Right renal cortex interstitium (tissue), 3 donors: ENCODE measurements at places on chromosomes 7 and 10.

- no peak for DNase-seq
These were observed 160.3 kb downstream of the SNX10 start for GRCh38 chr7:26451997-26452396.

- DNase-seq, result no peak
These were observed 442 bp downstream of the STYXL1 start for GRCh38 chr7:76047305-76047810.

DNA sequence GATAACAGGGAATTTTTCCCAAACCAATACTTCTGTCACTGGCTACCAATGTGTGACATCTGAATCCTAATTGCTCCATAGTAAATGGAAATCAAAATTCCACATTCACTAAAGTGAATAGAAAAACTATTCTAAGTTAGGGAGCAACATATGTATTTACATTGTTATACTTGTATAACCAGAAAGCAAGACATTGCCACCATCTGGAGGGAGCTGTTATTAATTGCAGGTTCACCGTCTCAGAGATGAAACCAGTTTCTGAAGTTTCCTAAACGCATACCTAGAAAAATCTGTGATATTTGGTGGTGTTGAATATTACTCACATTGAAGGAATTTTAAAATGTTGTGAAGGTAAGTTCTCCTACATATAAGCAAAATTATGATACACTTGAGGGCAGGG, 390.1 kb downstream of the NXPH1 start:
- DNase-seq, result no peak

DNA sequence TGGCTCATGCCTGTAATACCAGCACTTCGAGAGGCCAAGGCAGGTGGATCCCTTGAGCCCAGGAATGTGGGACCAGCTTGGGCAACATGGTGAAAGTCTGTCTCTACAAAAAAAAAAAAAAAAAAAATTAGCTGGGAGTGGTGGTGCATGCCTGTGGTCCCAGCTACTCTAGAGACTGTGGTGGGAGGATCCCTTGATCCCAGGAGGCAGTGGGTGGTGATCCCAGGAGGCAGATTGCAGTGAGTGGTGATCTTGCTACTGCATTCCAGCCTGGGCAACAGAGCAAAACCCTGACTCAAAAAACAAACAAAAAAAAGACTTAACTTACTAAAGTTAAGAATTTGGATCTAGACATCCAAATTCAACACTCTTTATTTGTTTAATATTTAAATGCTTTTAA, 10.2 kb upstream of the ADO start:
- DNase-seq, result no peak

DNA sequence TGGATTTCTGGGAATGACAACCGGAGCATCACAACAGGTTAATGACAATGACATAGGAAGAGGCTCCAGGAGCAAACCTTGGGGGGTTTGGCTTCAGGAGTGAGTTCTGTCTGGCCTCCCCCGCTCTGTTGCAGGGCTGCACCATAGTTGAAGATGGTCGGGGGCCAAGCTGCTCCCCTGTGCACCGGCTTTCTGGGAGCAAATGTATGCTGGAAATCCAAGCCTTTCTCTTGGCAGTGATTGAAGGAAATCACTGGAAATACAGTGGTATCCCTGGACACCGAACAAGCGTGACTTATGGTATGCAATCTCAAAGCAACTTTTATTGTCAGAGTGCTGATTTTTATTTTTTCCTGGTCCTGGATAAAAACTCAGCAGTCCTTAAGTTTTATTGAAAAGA, 251.9 kb upstream of the ZNF32 start:
- DNase-seq, result no peak

DNA sequence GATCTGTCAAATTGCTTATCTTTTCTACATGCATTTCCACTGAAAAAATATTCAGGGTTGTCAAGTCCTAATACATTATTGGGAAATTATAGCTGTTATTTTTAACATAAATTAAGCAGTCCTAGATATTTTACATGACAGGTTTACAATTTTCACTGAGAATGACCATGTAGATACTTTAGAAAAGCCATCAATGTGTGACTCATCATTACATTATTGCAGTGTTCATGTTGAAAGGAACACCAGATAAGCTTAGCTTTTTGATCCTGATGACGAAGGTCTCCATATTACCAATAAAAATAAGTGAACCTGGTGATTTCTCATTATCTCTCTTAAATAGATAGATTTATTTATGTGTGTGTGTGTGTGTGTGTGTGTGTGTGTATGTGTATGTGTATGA, 529.5 kb upstream of the PCDH15 start:
- no peak for DNase-seq

DNA sequence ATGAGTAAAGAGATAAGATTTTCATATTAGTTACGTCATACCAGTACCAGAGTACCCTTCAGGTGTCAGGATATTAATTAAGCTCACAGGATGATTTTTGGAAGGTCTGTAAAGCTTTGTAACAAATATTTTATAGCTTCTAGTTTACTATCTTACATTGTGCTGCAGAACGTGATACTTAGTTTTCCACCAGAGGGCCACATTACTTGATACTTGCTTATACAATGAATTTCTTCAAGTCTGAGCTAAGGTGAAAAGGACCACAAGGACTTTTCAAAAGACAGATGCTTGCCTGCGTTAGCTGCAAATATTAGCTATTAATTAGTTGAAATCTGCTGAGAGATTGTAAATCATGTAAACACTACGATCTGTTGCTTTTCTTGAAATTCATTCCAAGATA, 12.2 kb downstream of the FOXP2 start:
- no peak for DNase-seq

DNA sequence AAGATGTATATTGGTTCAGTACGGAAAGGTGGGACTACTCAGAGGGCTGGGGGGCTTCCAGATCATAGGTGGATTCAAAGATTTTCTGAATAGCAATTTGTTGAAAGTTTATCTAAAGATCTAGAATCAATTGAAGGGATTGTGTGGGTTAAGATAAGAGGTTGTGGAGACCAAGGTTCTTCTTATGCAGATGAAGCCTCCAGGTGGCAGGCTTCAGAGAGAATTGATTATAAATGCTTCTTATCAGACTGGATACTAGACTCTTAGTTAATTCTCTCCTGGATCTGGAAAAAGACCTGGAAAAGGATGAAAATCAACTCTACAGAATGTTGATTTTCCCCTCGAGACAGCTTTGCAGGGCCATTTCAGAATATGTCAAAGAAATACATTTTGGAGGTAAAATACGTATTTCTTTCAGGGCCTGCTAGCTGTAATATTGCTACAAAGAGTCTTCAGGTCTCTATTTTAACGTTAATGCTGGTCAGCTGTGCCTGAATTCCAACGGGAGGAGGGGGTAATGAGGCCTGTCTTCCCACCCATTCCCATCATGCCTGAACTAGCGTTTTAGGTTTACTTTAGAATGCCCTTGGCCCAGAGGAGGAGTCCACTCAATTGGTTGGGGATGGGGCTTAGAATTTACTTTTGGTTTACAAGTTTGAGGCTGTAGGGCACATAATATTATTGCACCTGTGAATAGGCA, 12.8 kb upstream of the GPR15LG start:
- no peak for DNase-seq

GRCh38 chr7:158811894-158812293, 17.4 kb downstream of the ESYT2 start:
- no peak for DNase-seq

- no peak for DNase-seq
These were observed 9.0 kb downstream of the FAS start for GRCh38 chr10:88999625-89000024.

- DNase-seq, result no peak
These were observed 128.8 kb downstream of the PTPRN2 start for GRCh38 chr7:158458716-158459282.

GRCh38 chr10:44397476-44398225, 12.8 kb upstream of the CXCL12 start:
- DNase-seq, result no peak

- DNase-seq, result no peak
These were observed 997.3 kb downstream of the LRMDA start for GRCh38 chr10:76428551-76429367.

GRCh38 chr10:62915158-62915557, 99.0 kb upstream of the EGR2 start:
- no peak for DNase-seq

GRCh38 chr7:25725451-25725850, 426.5 kb upstream of the NFE2L3 start:
- no peak for DNase-seq

GRCh38 chr10:110547139-110547761, 20.2 kb upstream of the SMC3 start:
- peak; percentile 12 for DNase-seq

GRCh38 chr10:127971963-127972615, 65.2 kb downstream of the PTPRE start:
- DNase-seq, result no peak

GRCh38 chr10:93797825-93798224, 40.1 kb downstream of the LGI1 start:
- DNase-seq, result no peak

GRCh38 chr7:100720279-100720670, at the start of gene EPO:
Gene EPO (plus strand): TSS chr7:100720468. CDS start chr7:100720981, 513 bp downstream.
- no peak for DNase-seq

DNA sequence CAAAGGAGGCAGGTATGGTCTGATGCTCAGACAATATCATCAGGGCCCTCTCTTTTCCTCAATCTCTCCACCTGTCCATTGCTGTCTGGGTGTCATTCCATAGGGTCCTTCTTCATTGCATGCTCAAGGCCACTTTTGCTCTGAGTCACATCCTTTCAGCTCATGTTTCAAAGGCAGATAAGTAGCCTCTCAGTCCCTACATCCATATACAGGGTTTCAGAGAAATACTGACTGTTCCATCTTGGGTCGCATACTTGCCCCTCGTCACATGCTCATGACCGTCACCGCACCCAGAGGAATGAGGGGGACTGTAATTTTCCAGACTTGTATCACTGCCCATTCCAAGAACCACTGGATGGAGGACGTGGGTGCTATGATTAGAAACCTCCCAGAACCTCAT, 93.4 kb downstream of the FAM107B start:
- no peak for DNase-seq

DNA sequence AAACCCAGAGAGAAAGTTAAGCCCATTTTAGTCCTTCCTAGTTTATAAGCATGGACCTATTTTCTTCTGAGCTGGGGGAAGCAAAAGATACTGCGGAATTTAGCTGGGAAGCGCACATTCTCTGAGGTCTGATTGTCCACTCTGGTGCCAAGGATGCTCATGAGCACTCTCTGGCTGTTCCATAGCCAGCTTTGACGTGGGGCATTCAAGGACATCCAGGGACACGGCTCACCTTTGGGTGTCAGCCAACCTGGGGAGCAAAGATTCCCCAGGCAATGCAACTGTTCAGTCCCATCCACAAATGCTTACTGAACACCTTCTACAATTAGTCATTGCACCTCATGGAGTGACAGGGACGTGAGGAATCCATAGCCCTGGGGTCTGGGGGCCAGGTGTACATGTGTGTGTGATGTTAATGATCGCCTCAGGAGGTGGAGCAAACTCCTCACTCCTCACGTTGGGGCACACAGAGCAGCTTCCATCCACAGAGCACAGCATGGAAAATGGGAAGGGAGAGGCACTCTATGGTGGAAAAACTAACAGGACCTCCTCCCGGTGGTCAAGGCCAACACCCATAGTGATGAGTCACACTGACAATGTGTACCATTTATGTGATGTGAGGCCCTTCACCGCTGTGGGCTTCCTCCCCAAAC, 67.5 kb upstream of the IGFBP3 start:
- DNase-seq, result no peak

GRCh38 chr7:30145426-30145970, 10.7 kb downstream of the MTURN start:
- no peak for DNase-seq

- no peak for DNase-seq
These were observed 488 bp downstream of the MTERF1 start for GRCh38 chr7:91880016-91880412.

- DNase-seq, result no peak
These were observed 10.4 kb upstream of the ELFN1 start for GRCh38 chr7:1659696-1660095.

GRCh38 chr7:131466735-131467365, 89.6 kb downstream of the PODXL start:
- no peak for DNase-seq

DNA sequence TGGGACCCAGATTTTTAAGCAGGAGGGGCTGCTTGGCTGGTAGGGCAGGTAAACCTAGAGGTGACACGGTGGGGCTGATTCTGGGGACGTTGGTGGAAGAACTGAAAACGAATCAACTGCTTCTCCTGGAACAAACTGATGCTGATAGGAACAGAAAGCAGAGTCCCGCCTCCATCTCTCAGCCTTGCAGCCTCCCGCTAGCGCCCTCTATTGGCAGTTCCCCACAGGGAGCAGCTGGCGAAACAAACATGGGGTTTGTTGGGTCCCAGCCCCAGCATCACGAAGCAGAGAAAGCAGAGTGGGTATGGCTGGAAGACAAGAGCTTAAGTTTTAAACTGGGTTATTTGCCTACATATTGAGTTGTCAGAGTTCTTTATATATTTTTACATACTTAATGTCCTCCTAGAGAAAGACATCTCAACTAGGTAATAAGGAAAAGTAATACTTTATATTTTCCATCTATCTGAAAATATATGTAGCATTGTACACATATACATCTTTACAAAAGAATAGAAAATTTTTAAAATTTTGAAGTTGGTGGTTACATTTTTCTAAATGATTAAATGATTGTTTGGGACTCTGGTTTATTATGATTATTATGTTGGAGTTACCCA, 42.3 kb upstream of the FOXI2 start:
- DNase-seq, result no peak

GRCh38 chr7:12161146-12161545, 49.9 kb upstream of the TMEM106B start:
- no peak for DNase-seq

DNA sequence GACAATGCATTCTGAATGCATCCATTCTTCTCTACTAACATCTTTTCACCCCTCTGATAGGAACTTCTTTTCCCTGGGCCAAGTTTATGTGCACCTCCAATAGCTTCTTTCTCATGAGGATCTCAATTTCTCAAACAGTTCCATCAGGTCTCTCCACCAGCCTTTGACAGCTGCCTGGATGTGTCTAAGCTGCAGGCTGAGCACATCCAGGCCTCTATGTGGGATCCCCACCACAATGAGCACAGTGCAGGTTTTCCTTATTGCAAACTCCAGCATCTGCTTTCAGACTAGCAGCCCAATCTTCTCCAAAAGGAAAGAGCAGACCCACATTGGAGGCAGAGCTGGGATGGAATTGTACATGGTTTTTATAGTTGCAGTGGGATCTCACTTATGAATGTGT, 145.3 kb upstream of the TBX20 start:
- no peak for DNase-seq

DNA sequence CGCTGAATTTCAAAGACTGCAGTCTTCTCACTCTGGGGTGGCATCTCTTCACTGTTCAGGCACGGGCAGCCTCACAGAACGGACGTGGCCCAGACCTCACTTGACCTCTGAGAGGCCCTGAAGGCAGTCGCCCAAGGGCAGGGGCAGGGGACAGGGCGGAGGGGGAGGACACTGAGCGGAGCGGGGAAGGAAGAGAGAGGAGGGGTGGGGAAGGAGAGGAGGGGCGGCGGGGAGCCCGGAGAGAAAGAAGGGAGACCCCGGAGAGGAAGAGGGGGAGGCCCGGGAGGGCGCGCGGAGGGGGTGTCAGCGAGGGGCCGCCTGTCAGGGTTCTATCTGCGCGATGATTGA, 58.7 kb upstream of the COMTD1 start:
- no peak for DNase-seq

- DNase-seq, result peak; percentile 10
These were observed 105.9 kb upstream of the CAV2 start for GRCh38 chr7:116393654-116394053.
